Fibroblast of lung (primary cell): ENCODE measurements at places on chromosomes 1 and 21. TPM values are rescaled to one million over a fixed set of nuclear protein-coding genes. Genes with fewer than 3 reads are reported as not detected.
A peak's percentile ranks its signal among the peaks of the same experiment; 100 is the strongest.

GRCh38 chr1:223225481-223225880 lies 82.4 kb upstream of the TLR5 start:
- DNase-seq: no peak

DNA sequence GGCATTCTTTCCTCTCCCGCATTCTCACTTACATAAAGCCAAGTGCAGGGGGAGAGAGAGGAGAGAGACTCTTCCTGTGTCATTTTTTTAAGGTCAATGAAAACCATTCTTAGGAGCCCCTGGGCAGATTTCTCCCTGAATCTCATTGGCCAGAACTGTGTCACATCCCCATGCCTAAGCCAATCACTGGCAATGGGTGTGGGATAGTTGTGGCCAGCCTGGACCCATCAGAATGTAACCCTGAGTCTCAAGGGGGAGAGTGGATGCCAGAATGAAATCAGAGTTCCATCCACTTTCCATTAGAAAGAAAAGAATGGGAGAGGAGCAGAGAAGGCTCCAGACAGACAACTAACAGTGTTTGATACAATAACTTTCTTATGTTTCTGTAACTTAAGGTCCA lies 31.2 kb upstream of the COQ8A start:
- DNase-seq: no peak

- DNase-seq: no peak
These were observed 56.8 kb downstream of the MRPL37 start for GRCh38 chr1:54256522-54257345.

GRCh38 chr1:9038881-9039760 lies 12.9 kb upstream of the SLC2A7 start:
- DNase-seq: no peak

- peak; percentile 9 for DNase-seq
These were observed 2.8 kb upstream of the CAPN9 start for GRCh38 chr1:230744382-230744781.

DNA sequence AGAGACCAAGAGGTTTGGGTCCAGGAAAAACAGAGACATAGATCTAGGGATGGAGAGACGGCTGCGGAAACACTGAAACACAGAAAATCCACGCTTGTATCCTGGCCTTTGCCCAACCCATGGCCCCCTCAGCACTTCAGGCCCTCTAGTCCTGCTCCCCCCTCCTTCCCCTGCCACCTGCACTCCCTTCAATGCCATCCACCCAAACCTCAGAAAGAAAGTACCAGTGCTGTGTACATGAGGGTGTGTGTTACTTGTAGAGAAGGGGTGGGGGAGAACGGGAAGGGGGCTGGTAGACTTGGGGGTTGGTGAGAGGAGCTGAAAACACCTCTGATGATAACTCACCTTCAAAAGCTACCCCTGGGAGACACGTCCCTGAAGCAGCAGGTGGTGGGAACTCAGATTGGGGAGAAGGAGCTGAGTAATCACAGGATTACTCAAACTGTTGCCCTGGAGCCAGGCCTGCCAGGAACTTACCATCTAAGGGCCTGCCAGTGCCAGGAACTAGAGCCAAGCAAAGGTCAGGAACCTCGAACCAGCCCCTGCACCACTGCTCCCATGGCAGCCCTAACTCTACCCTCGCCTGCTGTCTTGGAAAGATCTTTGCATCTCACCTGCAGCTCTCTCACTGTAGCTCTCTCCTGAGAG lies 11.5 kb downstream of the RORC start:
- no peak for DNase-seq

DNA sequence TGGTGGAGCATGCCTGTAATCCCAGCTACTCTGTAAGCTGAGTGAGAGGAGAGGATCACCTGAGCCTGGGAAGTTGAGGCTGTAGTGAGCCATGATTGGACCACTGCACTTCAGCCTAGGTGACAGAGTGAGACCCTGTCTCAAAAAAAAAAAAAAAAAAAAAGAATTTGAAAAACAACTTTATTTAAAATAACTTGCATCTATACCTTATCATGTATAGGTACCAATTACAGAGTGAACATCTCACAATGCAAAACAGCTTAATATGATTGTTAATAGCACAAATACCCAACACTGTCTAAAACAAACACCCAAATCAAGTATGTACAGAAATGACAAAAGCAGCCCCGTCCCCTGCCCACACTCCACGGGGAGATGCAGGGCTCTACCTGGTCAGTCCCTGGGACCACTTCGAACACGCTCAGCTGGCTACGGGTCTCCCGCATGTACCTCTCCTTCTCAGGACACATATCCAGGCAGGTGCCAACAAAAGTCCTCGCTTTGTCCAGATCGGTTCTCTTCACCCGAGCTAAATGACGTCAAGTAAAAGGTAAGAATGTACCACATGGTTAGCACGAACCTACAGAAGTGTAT lies 10.5 kb downstream of the MCM3AP start:
- DNase-seq: no peak

DNA sequence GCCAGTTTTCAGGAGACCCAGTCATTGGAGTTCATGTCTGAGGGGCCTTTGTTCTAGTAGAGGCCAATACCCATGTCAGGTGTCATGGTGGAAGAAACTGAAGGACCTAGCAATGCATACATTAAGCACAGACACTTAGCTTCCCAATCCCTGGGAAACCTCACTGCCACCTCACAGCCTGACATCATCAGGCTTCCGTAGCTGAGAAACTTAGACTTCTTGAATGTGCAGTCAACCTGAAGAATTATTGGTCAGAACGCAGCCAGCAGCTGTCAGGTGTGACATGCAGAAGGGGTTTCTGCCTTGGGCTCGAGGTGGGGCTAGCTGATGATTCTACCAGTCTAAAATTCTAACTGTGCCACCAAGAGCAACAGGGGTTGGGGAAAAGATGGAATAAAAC lies 1.9 kb upstream of the ITPKB start:
- DNase-seq: no peak

GRCh38 chr1:100343897-100344296 lies 8.4 kb upstream of the CDC14A start:
- DNase-seq: no peak

DNA sequence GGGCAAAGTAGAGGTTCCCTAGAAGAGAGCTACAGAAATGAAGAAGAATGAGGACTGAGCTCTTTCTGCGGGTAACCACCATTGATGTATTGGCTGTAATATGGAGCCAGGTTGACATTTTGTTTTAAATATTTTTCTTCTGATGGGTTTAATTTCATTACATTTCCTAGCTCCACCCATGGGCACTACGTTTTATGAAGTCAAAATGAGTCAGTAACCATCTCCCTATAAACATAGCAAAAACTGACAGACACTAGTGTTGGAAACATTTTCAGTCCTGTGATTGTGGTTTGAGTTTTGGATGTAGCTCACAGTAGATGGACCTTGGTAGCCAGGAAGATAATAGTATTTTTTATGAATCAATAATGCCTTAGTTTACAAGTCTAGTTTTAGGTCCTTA lies 470.4 kb upstream of the B3GALT2 start:
- no peak for DNase-seq

GRCh38 chr21:44589586-44590305 lies 2.6 kb downstream of the KRTAP10-6 start:
- DNase-seq: no peak

DNA sequence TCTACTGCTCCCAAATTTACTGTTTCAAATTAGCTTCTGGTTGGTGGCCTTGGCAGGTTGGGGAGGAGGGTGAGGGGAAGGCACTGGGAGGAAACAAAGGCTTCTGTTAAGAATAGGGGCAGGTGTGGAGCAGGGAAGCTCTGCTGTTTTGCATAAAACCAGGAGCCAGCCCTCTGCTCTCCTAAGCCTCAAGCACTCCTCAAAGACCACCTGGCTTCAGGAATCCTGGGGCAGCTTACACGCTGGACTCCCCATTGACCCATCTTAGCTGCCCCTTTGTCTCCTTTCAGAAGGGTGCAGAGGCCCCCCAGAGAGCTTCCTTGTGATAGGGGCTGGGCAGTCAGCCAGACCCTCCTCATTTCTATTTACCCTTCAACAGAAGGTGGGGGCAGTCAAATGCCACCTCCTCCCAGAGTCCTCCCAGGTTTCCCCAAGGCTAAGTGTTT lies 11.5 kb upstream of the DHRS3 start:
- DNase-seq: no peak

GRCh38 chr1:240538776-240539430 lies 73.1 kb downstream of the GREM2 start:
- no peak for DNase-seq

DNA sequence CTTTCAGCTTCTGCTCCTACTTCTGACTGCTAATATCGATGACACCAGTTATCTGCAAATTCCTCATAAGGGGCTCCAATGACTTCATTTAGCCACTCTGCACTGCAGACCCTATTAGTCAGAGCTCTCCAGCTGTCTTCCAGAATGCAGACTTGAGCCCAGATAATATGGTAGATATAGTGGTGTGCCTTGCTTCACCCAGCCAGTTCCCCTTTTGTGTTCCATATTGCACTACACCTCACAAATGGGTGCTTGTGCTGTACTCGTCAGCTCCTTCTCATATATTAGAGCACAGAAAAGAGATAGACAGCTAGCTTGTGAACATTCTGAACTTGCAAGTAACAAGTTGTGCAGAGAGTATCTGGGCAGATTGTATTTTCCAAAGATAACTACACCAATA lies 23.7 kb upstream of the COG2 start:
- DNase-seq: no peak

DNA sequence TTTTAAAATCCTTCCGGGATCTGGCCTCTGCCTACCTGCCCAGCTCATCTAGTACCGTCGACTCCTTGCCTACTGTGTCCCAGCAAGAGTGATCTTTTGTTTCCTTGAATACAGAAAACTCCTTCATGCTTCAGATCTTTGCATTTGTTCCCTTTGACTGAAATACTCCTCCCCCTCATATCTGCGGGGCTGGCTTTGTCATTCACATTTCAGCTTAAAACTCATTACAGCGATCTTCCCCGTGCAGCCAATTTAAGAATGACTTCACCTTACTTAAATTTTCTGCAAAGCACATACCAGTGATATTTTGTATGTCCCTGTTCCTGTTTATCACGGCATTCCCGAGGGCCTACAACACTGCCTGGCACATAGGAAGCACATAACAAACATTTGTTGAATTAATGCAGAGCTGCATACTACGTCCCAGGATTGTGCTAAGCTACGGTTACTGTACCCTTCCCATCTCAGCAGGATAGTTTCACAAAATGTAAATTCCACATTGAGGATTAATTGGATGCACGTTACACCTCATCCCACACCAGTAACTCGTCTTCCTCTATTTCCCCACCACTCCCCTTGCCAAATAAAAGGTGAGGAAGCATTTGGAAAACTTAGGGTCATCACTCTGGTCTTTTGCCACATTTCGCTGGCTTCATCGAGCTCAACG lies 837 bp upstream of the DESI2 start:
- peak; percentile 33 for DNase-seq

- DNase-seq: peak; percentile 74
These were observed 134.4 kb downstream of the S1PR1 start for GRCh38 chr1:101371259-101371658.

DNA sequence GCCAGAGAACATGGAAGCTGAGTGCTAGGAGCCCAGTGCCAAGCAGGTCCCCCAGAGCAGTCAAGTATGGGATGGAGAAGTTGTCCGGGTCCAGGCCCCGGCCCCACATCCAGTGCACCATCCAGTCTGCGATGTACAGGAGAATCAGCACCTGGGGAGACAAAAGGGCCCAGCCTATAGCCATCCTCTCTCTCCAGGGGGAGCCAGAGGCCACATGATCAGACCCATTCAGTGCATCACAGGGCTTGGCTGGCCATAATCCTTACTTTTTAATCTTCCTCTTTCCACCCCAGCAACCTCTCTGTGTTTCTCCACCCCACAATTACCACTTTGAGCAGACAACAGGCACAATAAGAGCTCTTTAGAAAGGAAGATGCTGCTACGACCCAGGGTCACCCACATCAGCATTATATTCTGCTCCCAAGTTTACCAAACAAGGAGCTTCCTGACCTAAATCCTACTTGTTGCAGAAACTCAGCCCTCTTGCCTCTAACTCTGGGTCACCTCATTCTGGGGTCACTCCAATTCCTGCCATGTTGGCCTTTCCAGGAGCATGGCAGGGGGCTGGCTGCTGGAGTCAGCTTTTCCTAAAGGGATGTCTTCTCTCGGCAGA lies 16.4 kb upstream of the RAB29 start:
- peak; percentile 48 for DNase-seq

- DNase-seq: no peak
These were observed 13.6 kb upstream of the NAV1 start for GRCh38 chr1:201525193-201525778.

- DNase-seq: no peak
These were observed 710.2 kb downstream of the AMY1C start for GRCh38 chr1:104459886-104460285.

GRCh38 chr1:33402206-33402605 lies 28.7 kb downstream of the PHC2 start:
- no peak for DNase-seq

DNA sequence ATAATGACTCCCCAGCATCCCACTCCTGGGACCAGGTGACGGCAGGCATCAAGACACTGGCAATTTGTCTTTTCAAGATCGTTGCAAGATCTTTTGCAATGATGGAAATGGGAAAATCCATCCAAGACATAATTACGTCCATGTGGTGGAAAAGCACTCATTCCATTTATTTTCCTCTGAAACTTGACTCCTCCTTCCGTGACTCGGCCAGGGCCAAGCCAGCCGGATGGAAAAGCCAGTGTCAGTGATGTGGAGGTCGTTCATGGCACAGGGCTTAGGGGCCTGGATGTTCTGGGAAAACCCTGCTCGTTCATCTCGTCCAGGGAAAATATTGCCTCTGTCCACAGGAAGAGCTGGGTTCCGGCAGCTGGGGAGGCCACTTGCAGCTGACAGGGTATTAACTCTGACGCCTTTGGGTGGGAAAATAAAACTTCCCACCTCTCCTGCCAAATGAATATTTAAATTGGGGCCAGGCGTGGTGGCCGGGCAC lies 46.2 kb downstream of the C1orf198 start:
- DNase-seq: peak; percentile 41

GRCh38 chr1:180646093-180646492 lies 14.3 kb downstream of the XPR1 start:
- no peak for DNase-seq

DNA sequence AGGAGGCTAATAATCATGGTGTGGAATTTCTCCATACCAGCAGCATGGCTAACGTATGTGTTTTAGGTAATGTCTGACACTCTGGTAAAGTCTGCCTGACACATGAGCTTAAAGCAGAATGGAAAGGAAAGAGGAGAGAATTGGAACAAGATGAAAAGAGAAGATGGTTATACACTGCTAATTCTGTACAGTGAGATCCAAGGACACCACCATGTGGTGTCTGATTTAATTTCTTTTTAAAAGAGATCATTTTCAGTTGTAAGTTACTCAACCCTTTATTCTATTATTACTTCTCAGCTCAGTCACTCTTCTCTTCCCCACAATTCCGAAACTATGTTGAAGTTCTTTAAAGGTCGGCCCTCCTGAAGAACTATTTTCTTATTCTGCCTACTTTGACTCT lies 15.6 kb downstream of the PRKAB2 start:
- no peak for DNase-seq

CHIA gene
- not detected in 2 replicates for total RNA-seq

MPL gene
- not detected in 2 replicates for total RNA-seq

KLF17 gene
- total RNA-seq: under 0.01 and 0.50 TPM in 2 replicates

CLDN19 gene
- total RNA-seq: not detected in 2 replicates

IFI44L gene
- 2.1 TPM in 2 replicates for total RNA-seq

SPRR3 gene
- total RNA-seq: not detected in 2 replicates

LCE1A gene
- total RNA-seq: not detected in 2 replicates

KPRP gene
- not detected in 2 replicates for total RNA-seq

KISS1 gene
- total RNA-seq: 0.17 TPM in 1 of 2 replicates, not detected in the other

CELF3 gene
- not detected in 2 replicates for total RNA-seq
